ENCODE measurements at places on chromosomes 5 and 9. TPM values are rescaled to one million over a fixed set of nuclear protein-coding genes. Genes with fewer than 3 reads are reported as not detected.

DNA sequence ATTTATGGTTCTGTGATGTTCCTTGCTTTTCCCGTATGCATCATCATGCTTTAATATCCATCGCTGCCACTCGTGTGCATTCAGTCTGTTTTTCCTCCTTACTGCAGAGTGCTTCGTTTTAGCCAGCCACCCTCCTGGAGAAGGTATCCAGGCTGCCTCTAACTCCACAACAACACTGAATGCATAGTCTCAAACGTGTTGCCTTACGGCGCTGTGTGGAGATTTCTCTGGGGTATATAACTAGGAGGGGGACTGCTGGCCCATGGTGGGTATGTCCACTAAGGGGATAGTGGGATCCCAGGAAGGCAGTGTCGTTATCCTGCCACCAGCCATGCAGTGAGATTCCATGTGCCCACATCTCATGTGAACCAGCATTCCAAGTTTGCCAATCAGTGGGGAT lies 16.4 kb downstream of the BTNL9 start:
- peaks cover 13% of the 10 kb centered on the region for H3K4me1 ChIP-seq
- peaks cover 10% of the 10 kb centered on the region for H3K36me3 ChIP-seq
- H3K4me3 ChIP-seq, result no peak overlapping the region
- peaks cover 87% of the 10 kb centered on the region for H3K27me3 ChIP-seq

The TMEM252 gene
- not detected for total RNA-seq

- no peak overlapping the region for H3K27ac ChIP-seq
- peaks cover 37% of the 10 kb centered on the region for H3K27me3 ChIP-seq
- no peak for DNase-seq
- H3K4me3 ChIP-seq, result no peak overlapping the region
- H3K36me3 ChIP-seq, result no peaks in the 10 kb centered on the region
Measured at GRCh38 chr5:80318212-80318611, 1.6 kb upstream of the SPZ1 start.

- H3K27ac ChIP-seq, result no peak overlapping the region
- no peaks in the 10 kb centered on the region for H3K4me1 ChIP-seq
- DNase-seq, result no peak
Measured at GRCh38 chr5:171667341-171668096, 118.1 kb upstream of the SMIM23 start.

- peak overlapping the region; percentile 61 for H3K4me3 ChIP-seq
- DNase-seq, result no peak
- peak overlapping the region; percentile 89 for H3K27ac ChIP-seq
- no peaks in the 10 kb centered on the region for H3K36me3 ChIP-seq
- peaks cover 22% of the 10 kb centered on the region for H3K4me1 ChIP-seq
Measured at GRCh38 chr9:124285903-124286291, 28.1 kb downstream of the NEK6 start.

- no peak for DNase-seq
- H3K4me3 ChIP-seq, result no peak overlapping the region
- H3K27me3 ChIP-seq, result peaks cover 12% of the 10 kb centered on the region
- H3K27ac ChIP-seq, result no peak overlapping the region
Measured at GRCh38 chr5:170518277-170518676, 14.5 kb downstream of the KCNIP1 start.

The C7 gene
- total RNA-seq, result not detected

DNA sequence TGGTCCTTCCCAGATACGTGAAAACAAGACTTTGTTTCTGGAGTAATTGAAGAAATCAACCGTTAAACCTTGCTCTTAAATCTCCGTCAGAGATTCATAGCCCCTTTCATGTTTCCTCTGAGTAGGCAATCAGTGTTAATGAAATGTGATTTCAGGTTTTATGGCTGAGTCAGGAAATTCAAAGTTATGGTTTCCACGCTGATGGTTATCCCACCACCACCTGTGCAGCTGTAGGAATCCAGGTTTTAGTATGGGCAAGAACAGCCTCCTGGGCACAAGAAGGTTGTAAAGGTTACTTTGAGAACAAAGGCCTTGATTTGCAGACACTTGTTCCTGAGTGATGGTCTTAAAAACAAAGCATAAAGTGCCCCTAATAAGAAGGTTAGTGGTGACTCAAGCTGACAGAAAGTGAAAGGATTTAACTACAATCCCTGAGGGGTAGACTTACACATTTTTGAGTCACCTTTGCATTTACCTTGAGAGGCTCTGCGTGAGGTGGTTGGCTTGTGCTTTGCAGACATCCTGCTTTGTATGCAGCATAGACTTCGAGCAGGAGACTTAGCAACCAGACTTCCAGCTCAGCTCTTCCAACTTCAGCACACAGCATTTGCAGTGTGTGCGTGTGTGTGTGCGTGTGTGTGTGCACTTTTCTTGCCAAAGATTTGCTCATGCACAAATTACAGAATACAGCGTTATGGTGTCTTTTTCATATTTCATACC lies 159.6 kb downstream of the TLE4 start:
- H3K4me3 ChIP-seq, result no peak overlapping the region
- peaks cover 2% of the 10 kb centered on the region for H3K4me1 ChIP-seq
- H3K27ac ChIP-seq, result no peak overlapping the region
- H3K27me3 ChIP-seq, result no peaks in the 10 kb centered on the region

DNA sequence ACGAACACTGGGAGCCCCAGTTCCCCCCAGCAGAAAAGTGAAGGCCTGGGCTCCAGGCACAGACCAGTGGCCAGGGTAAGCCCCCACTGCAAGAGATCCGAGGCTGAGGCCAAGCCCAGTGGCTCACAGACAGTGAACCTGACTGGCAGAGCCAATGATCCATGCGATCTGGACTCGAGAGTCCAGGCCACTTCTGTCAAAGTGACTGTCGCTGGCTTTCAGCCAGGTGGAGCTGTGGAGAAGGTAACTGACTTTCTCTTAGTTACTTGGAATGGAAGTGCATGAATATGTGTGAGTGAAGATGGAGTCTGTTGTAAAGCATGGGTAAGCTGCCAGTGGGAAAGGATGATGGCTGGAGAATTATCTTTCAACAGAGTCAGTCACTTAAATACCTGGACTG lies 99.7 kb downstream of the GOLPH3 start:
- H3K4me3 ChIP-seq, result no peak overlapping the region
- H3K27me3 ChIP-seq, result peaks cover 5% of the 10 kb centered on the region
- H3K27ac ChIP-seq, result no peak overlapping the region
- H3K4me1 ChIP-seq, result no peaks in the 10 kb centered on the region
- H3K36me3 ChIP-seq, result no peaks in the 10 kb centered on the region

- no peaks in the 10 kb centered on the region for H3K36me3 ChIP-seq
- no peak overlapping the region for H3K4me3 ChIP-seq
- H3K27ac ChIP-seq, result no peak overlapping the region
- DNase-seq, result no peak
- peaks cover 29% of the 10 kb centered on the region for H3K27me3 ChIP-seq
Measured at GRCh38 chr9:113139225-113139829, 11.5 kb upstream of the SLC31A2 start.

The GIN1 gene
- total RNA-seq, result 3.5 TPM

The PCDHB9 gene
- total RNA-seq, result 1.0 TPM

The PCDHGB1 gene
- total RNA-seq, result not detected

DNA sequence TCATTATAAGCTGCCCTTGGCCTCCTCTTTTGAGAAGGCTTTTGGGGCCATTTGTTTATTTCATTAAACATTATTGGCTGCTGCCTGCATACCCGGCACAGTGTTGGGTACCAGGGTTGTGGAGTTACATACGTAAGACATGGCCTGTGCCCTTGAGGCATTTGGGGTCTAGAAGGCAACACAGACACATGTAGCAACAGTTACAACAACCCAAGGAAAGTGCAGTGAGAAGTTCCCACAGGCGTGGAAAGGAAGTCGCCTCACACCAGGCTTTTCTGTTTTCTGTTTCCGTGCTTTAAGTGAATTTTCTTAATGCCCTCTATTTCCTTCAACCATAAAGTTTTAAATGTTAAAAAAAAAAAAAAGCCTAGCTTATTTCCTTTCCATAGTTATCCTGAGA lies 47.4 kb downstream of the GALNT10 start:
- peaks cover 30% of the 10 kb centered on the region for H3K4me1 ChIP-seq
- H3K36me3 ChIP-seq, result no peaks in the 10 kb centered on the region
- H3K4me3 ChIP-seq, result no peak overlapping the region
- DNase-seq, result no peak
- no peak overlapping the region for H3K27ac ChIP-seq
- H3K27me3 ChIP-seq, result no peaks in the 10 kb centered on the region

- H3K4me3 ChIP-seq, result peak overlapping the region; percentile 79
- H3K27ac ChIP-seq, result peak overlapping the region; percentile 85
- peaks cover 54% of the 10 kb centered on the region for H3K4me1 ChIP-seq
- DNase-seq, result no peak
- H3K36me3 ChIP-seq, result no peaks in the 10 kb centered on the region
Measured at GRCh38 chr9:6782981-6783380, 25.2 kb downstream of the KDM4C start.

DNA sequence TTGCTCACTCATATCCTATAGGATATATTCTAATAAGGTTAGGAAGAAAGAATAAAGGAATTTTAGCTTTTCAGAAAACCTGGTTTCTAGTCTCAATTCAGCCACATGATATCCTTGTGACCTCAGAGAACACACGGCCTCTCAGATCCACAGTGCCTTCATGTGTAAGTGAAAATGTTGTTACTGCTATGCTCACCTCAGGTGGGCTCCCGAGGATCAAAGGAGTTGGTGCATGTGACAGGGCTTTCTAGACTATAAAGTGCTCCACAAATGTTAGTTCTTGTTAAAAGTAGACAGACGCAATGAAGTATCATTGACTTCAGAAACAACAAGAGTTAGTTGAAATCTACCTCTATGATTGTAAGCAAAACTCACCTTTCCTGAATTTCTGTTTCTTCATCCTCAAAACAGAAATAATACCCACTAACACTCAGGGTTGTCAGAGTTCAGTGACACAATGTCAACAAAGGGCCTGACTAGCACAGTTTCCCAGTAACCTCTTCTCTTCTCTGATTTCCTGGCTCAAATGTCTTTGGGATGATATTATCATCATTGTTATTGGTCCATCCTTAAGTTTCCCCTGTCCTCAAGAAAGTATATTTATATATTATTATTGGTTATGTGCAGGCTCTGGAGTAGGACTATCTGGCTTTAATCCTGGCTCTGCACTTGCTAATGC lies 36.0 kb upstream of the MAN2A1 start:
- no peak overlapping the region for H3K4me3 ChIP-seq
- no peak for DNase-seq
- H3K27me3 ChIP-seq, result no peaks in the 10 kb centered on the region
- H3K4me1 ChIP-seq, result peaks cover 18% of the 10 kb centered on the region
- no peaks in the 10 kb centered on the region for H3K36me3 ChIP-seq

DNA sequence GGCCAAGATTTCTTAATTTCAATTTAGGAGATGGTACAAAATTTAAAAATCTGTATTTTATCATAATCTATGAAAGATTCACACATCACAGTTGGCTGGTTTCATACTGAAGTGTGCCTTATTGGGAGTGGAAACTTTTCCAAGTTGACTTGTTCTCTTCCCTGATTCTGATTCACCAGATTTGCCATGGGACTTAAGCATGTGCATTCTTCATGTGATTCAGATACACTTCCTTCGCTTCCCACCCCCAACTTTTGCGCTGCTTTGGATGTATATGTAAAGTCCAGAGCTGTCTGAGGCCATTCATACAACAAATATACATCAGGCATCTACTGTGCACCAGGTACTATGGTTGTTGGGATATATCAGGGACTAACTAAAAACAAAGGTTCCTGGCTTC lies 34.4 kb downstream of the CPEB4 start:
- no peak overlapping the region for H3K4me3 ChIP-seq
- no peak for DNase-seq
- no peak overlapping the region for H3K27ac ChIP-seq
- peaks cover 17% of the 10 kb centered on the region for H3K4me1 ChIP-seq

- no peak overlapping the region for H3K27ac ChIP-seq
- peaks cover 4% of the 10 kb centered on the region for H3K4me1 ChIP-seq
- peaks cover 12% of the 10 kb centered on the region for H3K27me3 ChIP-seq
- no peak for DNase-seq
- no peak overlapping the region for H3K4me3 ChIP-seq
- H3K36me3 ChIP-seq, result no peaks in the 10 kb centered on the region
Measured at GRCh38 chr5:78547731-78548615, 100.6 kb downstream of the LHFPL2 start.

DNA sequence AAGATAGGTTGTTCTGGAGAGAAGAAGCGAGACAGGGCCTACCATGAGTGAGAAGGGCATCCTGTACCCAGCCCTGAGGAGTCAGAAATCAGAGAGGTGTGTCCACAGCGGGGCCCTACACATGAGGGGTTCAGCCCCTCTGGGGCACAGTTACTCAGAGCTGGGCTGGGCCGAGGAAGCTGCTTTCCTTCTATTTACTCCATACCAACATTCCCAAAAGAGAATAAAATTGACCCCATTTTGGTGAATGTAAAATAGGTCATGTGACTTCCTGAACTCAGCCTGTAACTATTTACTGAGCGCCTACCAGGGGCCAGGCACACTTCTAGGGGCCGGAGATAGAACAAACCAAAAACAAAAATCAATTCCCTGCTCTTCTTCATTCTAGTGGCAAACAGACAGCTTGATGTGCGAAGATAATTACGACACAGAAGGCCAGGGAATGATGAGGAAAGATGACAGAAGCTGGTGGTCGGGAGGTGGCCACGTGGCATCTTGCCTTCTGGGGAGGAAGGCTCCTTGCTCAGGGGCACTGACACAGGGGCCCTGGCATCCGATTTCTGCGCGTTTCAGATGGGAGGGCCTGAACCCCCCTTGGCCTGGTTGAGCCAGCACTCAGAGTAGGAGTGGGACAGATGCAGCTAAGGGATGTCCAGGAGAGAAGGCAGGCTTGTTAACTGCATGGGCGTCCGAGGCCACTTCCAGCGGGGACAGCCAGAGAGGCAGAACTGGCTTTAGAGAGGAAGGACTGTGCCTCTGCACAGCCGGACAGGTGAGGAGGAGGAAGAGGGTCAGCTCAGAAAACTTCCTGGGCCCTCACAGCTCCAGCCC lies 121.8 kb downstream of the NSG2 start:
- no peaks in the 10 kb centered on the region for H3K36me3 ChIP-seq
- H3K4me3 ChIP-seq, result no peak overlapping the region
- no peak overlapping the region for H3K27ac ChIP-seq

DNA sequence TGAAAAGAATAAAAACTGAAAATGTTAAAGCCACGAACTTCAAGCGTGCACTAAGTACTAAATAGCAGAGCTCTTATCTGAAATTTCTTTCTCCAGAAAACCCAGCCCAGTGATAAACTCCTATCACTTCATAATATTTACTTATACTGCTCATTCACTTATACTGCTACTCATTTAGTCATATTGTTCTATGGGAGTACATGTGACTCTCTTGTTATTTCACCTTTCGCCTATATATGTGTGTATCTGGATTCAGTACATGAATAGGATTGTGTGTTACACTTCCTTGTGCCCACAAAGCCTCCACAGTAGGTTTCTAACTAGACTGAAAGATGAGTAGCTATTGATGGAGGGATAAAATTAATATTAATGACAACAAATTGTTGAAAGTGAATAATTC lies 526.8 kb upstream of the GRAMD2B start:
- H3K27me3 ChIP-seq, result no peaks in the 10 kb centered on the region
- no peaks in the 10 kb centered on the region for H3K4me1 ChIP-seq
- no peaks in the 10 kb centered on the region for H3K36me3 ChIP-seq
- DNase-seq, result no peak
- H3K27ac ChIP-seq, result no peak overlapping the region

GRCh38 chr5:132483661-132484390 lies 6.7 kb downstream of the IRF1 start:
- H3K27me3 ChIP-seq, result no peaks in the 10 kb centered on the region
- peak overlapping the region; percentile 100 for H3K27ac ChIP-seq
- peak overlapping the region; percentile 78 for H3K4me3 ChIP-seq
- H3K36me3 ChIP-seq, result peaks cover 11% of the 10 kb centered on the region

The AGXT2 gene
- not detected for total RNA-seq

The AFF4 gene
- 69.2 TPM for total RNA-seq

The PCDHGA7 gene
- not detected for total RNA-seq

- no peaks in the 10 kb centered on the region for H3K27me3 ChIP-seq
- peaks cover 6% of the 10 kb centered on the region for H3K36me3 ChIP-seq
- H3K4me1 ChIP-seq, result peaks cover 25% of the 10 kb centered on the region
Measured at GRCh38 chr5:97006454-97007060, 70.7 kb downstream of the LNPEP start.

- no peak for DNase-seq
- H3K4me1 ChIP-seq, result peaks cover 2% of the 10 kb centered on the region
- H3K27ac ChIP-seq, result no peak overlapping the region
- H3K4me3 ChIP-seq, result no peak overlapping the region
- H3K27me3 ChIP-seq, result no peaks in the 10 kb centered on the region
Measured at GRCh38 chr5:115584501-115584900, 17.8 kb downstream of the TICAM2 start.

Data from T-helper 17 cell (primary cell).